ENCODE measurements at places on chromosomes 12 and 14.

DNA sequence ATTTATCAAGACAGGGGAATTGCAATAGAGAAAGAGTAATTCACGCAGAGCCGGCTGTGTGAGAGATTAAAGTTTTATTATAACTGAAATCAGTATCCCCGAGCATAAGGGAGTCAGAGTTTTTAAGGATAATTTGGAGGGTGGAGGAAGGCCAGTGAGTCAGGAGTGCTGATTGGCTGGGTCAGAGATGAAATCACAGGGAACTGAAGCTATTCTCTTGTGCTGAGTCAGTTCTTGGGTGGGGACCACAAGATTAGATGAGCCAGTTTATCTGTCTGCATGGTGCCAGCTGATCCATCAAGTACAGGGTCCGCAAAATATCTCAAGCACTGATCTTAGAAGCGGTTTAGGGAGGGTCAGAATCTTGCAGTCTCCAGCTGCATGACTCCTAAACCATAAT, 96.6 kb downstream of the CCDC60 start:
- no peak for DNase-seq

GRCh38 chr12:110578694-110579534, 4.2 kb downstream of the PPTC7 start:
- no peak for DNase-seq

DNA sequence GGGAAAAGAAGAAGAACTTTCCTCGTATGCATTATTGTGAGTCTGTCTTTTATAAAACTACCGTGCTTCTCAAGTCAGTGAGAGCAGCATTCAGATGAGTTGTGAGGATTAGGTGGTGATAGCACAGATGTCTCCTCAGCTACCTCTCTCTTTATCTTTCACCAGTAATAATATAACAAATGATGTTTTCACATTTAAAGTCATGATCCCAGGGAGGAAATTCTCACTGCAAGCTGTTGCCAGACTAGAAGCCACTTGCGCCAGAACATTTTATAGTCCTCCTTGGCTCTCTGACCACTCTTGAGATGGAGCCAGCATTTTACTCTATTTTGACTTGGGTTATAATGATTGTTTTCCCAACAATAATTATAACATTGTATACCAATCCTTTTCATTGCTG, 443.1 kb downstream of the AEBP2 start:
- DNase-seq: no peak

GRCh38 chr12:7100239-7100638, 8.0 kb upstream of the C1R start:
- DNase-seq: no peak

- DNase-seq: no peak
Observed at GRCh38 chr12:2646341-2646740, 148.4 kb upstream of the FKBP4 start.

DNA sequence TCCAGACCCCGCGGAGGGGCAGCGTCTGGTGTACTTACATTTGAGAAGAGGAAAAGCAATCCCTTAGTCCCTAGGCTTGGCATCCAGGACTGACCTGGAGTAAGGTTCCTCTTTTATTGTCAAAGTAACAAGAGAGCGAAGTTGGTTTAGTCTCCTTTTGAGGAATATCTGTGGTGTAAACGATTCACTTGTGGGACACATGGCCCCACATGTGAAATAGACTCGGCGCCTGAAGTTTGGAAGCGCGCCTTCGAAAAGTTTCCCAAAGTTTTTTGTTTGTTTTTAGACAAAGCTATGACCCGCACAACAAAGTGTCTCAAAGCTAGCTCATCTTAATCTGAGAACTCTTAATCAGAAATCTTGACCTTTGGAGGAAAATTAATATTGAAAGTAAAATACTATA, 744 bp downstream of the STYX start:
- DNase-seq: no peak

GRCh38 chr12:25962932-25963525, 4.5 kb downstream of the RASSF8 start:
- DNase-seq: no peak

- DNase-seq: no peak
Observed at GRCh38 chr12:75996861-75997447, 34.6 kb downstream of the PHLDA1 start.

DNA sequence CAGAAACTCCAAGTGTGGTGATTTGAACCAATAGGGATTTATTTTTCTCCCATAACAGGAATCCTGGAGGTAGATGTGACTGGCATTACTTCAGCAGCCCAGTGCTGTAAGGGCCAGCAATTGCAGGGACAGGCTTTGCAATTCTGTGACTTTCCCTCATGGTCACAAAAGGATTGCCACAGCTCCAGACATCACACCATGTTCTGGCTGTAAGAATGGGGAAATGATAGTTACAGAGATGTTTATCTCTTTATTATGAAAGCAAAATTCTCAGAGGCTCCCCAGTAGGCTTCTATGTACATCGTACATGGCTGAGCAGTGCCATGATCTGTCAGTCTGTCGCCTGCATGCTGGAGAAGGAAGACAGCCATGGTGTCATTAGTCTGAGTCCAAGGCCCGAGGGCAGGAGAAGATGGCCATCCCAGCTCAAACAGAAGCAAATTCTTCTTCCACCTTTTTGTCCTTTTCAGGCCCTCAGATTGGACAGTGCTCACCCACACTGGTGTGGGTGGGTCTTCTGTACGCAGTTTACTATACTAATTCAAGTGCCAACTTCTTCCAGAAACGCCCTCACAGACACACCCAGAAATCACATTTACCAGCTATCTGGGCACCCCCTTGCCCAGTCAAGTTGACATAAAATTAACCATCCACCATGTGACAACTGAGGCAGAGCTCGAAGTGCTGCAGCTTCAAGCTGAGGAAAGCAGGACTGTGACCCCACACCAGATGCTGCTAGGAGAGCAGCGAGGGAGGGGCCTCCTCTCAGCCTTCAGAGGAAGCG, 17.2 kb downstream of the ZBTB42 start:
- no peak for DNase-seq

GRCh38 chr12:9792961-9793617, 32.4 kb upstream of the CD69 start:
- no peak for DNase-seq

GRCh38 chr12:70919597-70920035, 922 bp downstream of the PTPRR start:
- no peak for DNase-seq

DNA sequence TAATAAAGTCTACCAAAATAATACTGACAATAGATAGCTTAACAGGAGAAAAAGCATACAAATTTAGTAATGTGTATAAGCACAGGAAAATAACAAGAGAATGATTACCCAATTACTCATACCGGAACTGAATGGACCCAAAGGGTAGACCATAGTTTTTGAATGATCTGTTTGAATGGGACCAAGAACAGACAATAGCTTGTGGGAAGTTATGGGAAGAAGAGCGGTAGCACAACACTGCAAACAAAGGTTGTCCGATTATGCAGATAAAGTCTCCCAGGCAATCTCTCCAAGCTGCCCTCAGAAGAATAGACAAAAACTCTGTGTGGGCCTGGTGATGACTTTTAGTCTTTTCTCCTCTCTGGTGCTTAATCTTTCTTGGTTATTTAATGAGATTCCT, 96.6 kb upstream of the NEDD1 start:
- DNase-seq: no peak
